ENCODE measurements at places on chromosomes 13 and 19. TPM values are rescaled to one million over a fixed set of nuclear protein-coding genes. Genes with fewer than 3 reads are reported as not detected.

ADGRE1 gene
- polyA plus RNA-seq = 0.16 TPM

SPRY2 gene
- 14.6 TPM for polyA plus RNA-seq

PSG2 gene
- not detected for polyA plus RNA-seq

CYP4F3 gene
- 0.24 TPM for polyA plus RNA-seq

CILP2 gene
- polyA plus RNA-seq = 0.13 TPM

VSTM2B gene
- 0.09 TPM for polyA plus RNA-seq

AP2S1 gene
- polyA plus RNA-seq = 99.3 TPM

NLRP7 gene
- not detected for polyA plus RNA-seq

DHRS12 gene
- 28.6 TPM for polyA plus RNA-seq

STRN4 gene
- polyA plus RNA-seq = 92.8 TPM

KCNN4 gene
- polyA plus RNA-seq = 3.2 TPM

LRRC8E gene
- polyA plus RNA-seq = 3.1 TPM

CCL25 gene
- polyA plus RNA-seq = not detected

FGF22 gene
- polyA plus RNA-seq = not detected

CRYL1 gene
- polyA plus RNA-seq = 22.4 TPM

SYDE1 gene
- polyA plus RNA-seq = 14.2 TPM

ZNF728 gene
- 0.07 TPM for polyA plus RNA-seq

SCAF1 gene
- polyA plus RNA-seq = 27.1 TPM

RTBDN gene
- 2.0 TPM for polyA plus RNA-seq

UGGT2 gene
- polyA plus RNA-seq = 15.2 TPM

NCR1 gene
- polyA plus RNA-seq = not detected

ZNF628 gene
- polyA plus RNA-seq = 17.5 TPM

SULT2B1 gene
- polyA plus RNA-seq = 0.24 TPM

FAM98C gene
- 5.3 TPM for polyA plus RNA-seq

DCT gene
- polyA plus RNA-seq = 0.80 TPM

ZNF525 gene
- polyA plus RNA-seq = 8.2 TPM

IGSF23 gene
- polyA plus RNA-seq = not detected

SHANK1 gene
- 22.6 TPM for polyA plus RNA-seq

RNF113B gene
- polyA plus RNA-seq = 0.15 TPM

MED26 gene
- 4.6 TPM for polyA plus RNA-seq

ADGRE3 gene
- polyA plus RNA-seq = not detected

SIGLEC5 gene
- polyA plus RNA-seq = not detected

MTUS2 gene
- 0.24 TPM for polyA plus RNA-seq

PDX1 gene
- not detected for polyA plus RNA-seq

C19orf67 gene
- not detected for polyA plus RNA-seq

IZUMO2 gene
- polyA plus RNA-seq = not detected

CGB2 gene
- polyA plus RNA-seq = not detected

GRIK5 gene
- polyA plus RNA-seq = 11.9 TPM
